Activated CD4-positive, alpha-beta T cell treated with anti-CD3 and anti-CD28 coated beads for 36 hours (primary cell): ENCODE measurements at places on chromosomes 1 and 21. TPM values are rescaled to one million over a fixed set of nuclear protein-coding genes. Genes with fewer than 3 reads are reported as not detected.

The CRNN gene
- total RNA-seq, result not detected

DNA sequence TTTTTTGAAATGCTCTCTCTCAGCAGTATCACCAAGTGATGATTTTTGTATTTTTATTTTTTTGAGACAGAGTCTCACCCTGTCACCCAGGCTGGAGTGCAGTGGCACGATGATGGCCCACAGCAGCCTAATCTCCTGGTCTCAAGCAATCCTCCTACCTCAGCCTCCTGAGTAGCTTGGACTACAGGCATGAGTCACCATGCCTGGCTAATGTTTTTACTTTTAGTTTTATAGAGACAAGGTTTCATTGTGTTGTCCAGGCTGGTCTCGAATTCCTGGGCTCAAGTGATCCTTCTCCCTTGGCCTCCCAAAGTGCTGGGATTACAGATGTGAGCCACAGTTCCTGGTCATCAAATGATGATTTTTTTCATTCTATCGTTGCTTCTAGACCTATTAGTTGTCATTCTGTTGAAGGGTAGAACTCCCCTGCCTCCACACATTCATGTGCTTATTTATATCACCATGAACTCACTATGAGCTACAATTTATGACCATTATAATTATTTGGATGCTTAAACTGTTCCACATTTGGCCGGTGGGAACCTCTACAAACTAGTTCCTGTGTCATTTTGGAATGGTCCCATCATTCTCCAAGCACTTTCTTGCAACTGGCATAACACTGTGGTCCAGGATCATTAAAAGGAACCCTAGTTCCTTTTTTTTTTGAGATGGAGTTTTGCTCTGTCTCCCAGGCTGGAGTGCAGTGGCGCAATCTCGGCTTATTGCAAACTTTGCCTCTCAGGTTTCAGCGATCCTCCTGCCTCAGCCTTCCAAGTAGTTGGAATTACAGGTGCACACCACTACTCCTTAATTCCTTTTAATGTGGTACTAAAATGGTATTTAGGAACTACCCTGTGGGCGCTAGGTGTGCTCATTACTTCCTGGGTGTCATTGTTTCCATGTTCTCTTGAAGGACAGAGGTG lies 20.2 kb upstream of the TOR3A start:
- peaks cover 25% of the 10 kb centered on the region for H3K36me3 ChIP-seq
- H3K4me1 ChIP-seq, result no peaks in the 10 kb centered on the region
- no peaks in the 10 kb centered on the region for H3K27me3 ChIP-seq
- no peak overlapping the region for H3K27ac ChIP-seq

GRCh38 chr21:42818328-42818749 lies 61.0 kb downstream of the WDR4 start:
- peaks cover 2% of the 10 kb centered on the region for H3K36me3 ChIP-seq
- H3K27ac ChIP-seq, result no peak overlapping the region
- DNase-seq, result peak; percentile 82
- no peaks in the 10 kb centered on the region for H3K4me1 ChIP-seq
- no peaks in the 10 kb centered on the region for H3K27me3 ChIP-seq

GRCh38 chr1:39385067-39385988 lies 106.1 kb upstream of the BMP8A start:
- peaks cover 53% of the 10 kb centered on the region for H3K36me3 ChIP-seq
- H3K27ac ChIP-seq, result no peak overlapping the region
- no peaks in the 10 kb centered on the region for H3K27me3 ChIP-seq
- no peak overlapping the region for H3K4me3 ChIP-seq
- no peak for DNase-seq

- H3K4me3 ChIP-seq, result no peak overlapping the region
- peak overlapping the region; percentile 47 for H3K27ac ChIP-seq
- no peak for DNase-seq
- H3K36me3 ChIP-seq, result peaks cover 14% of the 10 kb centered on the region
These were observed 22.0 kb downstream of the GFI1 start for GRCh38 chr1:92464588-92465255.

GRCh38 chr1:31799196-31799894 lies 16.5 kb downstream of the SPOCD1 start:
- peak; percentile 5 for DNase-seq
- no peak overlapping the region for H3K27ac ChIP-seq
- H3K4me1 ChIP-seq, result peaks cover 19% of the 10 kb centered on the region
- no peak overlapping the region for H3K4me3 ChIP-seq
- H3K27me3 ChIP-seq, result no peaks in the 10 kb centered on the region
- no peaks in the 10 kb centered on the region for H3K36me3 ChIP-seq

DNA sequence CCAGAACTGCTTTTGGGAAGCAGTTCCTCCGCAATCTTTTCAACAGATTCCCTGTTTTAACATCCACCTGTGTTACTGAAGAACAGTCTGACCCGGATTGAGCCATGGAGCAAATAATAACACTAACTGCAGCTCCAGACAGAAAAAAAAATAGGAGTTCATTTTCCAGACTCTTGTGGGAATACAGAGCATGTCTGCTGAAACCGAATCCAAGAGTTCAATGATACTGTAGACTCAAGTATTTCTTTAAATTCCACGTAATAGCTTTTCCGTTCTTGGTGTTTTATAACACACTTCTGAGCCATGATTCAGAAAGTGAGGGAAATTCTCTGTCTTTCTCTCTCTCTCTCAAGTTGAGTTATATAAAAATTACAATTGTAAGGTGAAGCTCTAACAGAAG lies 60.6 kb downstream of the DDAH1 start:
- H3K27ac ChIP-seq, result no peak overlapping the region
- no peaks in the 10 kb centered on the region for H3K4me1 ChIP-seq
- no peak for DNase-seq
- no peaks in the 10 kb centered on the region for H3K27me3 ChIP-seq
